ENCODE measurements at places on chromosomes 11 and 22.

- DNase-seq = no peak
Observed at GRCh38 chr11:61883327-61883726, 8.0 kb downstream of the FADS3 start.

DNA sequence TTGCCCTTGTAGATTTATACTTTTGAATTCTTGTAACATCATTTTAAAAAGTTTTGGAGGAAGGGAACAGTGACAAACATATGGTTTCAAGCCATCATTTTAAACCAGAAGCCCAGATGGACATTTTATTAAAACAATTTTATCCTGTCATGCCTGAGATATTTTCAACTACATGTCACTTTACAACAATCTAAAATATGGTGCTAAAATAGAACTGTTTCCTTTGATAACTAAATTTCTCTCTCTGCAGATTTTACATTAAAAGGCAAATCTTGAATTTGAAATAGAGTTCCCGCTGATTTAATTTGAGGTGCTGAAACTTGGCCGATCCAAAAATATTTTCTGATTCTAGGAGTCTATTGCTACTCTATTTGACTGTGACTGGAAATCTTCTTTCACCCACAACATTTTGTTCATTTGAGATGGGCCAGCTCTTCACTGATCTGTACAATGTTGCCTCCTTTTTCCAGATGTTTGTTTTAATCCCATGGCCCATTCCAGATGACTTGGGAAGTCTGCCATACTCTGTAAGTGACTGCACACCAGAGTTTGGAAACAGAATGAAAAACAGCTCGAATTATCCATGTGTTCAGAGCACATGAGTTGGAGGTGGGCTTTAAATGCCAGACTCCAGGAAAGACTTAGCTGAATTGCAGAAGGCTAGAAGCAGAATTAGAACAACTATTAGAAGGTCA, 402.5 kb downstream of the TMEM135 start:
- DNase-seq = no peak

- no peak for DNase-seq
Observed at GRCh38 chr22:27757928-27758525, 43.5 kb downstream of the MN1 start.

GRCh38 chr11:116680349-116681125, 92.2 kb downstream of the BUD13 start:
- no peak for DNase-seq

- DNase-seq = no peak
Observed at GRCh38 chr11:104844451-104844850, 53.8 kb downstream of the CASP12 start.

GRCh38 chr22:41436322-41437113, 10.1 kb downstream of the TOB2 start:
- DNase-seq = no peak

- DNase-seq = no peak
Observed at GRCh38 chr22:48650323-48651035, 1177.2 kb downstream of the BRD1 start.

GRCh38 chr11:23311986-23312940, 452.0 kb upstream of the CCDC179 start:
- no peak for DNase-seq

GRCh38 chr22:45527456-45527855, 24.8 kb downstream of the FBLN1 start:
- no peak for DNase-seq

GRCh38 chr11:93287434-93287833, 43.1 kb upstream of the DEUP1 start:
- no peak for DNase-seq

DNA sequence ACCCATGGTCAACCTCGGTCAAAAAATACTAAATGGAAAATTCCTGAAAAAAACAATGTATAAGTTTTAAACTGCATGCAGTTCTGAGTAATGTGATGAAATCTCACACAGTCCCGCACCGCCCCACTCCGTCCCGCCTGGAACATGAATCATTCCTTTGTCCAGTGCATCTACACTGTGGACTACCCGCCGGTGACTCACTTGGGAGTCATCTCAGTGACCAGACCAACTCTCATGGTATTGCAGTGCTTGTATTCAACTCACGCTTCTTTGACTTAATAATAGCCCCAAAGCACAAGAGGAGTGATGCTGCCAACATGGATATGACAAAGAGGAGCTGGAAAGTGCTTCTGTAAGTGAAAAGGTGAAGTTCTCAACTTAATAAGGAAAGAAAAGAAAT, 48.8 kb downstream of the ARHGAP32 start:
- DNase-seq = no peak

DNA sequence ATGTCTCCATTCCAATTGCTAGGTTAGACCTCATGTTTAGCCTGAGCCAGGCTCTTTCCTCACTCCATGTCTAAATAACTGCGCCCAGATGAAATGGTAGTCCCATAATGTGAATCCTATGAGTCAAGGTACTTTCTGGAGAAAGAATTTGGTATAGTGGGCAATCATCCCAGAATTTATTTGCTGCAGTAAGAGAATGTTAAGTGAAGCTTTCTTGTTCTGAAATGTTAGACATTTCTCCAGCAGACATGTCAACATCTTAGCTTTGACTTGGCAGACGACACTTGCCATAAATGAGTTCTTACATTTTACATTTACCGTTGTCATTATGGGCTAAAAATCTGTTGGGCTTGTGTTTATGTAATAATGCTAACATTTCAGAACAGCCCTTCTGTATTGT, 165.2 kb downstream of the PGR start:
- no peak for DNase-seq

DNA sequence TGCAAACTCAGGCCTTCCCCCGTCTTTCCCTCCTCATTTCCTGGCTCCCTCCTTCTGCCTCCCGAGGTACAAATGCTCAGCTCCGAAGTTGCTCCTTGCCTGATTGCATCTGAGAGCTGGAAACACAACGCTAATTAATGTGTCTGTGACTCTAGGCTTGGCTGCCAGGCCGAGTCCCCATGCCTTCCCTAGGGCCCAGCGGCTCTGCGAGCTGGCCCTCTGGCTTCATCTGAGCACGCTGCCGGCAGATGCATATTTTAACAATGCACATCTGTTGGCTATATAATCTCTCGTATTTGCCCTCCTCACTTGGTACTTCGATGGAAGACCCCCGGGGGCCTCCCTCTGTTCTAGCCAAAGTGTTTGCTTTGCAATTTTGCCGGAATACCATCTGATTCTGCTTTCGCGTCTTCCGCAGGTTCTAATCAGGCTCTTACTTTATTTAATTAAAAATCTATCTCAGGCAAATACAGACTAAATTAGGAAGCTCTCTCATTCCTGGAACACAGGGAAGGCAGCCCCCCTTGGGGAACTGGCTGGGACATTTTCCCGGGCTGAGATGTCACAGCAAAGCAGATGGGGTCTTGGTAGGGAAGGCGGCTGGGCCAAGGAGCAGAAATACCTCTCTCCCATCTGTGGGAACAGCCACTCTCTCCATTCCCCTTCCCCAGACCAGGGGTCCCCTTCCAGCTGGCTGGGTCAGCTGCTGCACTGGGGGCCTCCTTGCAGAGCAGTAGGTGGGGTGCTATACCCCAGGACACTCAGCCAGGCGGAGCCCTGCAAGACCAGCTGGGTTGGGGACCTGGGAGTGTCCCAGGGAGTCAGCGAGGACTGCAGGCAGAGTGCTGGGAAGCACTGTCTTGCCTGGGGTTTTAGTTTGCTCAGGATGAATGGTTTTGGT, 162.8 kb downstream of the ST3GAL4 start:
- DNase-seq = no peak

DNA sequence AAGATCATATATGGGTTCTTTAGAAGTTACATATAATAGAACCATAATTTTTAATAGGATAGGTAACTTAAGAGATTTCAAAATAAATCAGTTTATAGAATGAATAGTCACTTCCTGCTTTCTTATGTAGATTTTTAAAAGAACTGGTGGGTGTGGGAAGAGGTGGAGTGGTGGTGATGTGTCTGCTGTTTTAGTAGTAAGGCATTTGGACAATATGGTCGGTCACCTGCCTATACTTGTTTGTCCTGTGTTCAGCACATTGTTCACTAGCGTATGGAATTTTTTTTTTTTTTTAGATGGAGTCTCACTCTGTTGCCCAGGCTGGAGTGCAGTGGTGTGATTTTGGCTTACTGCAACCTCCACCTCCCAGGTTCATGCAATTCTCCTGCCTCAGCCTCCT, 39.3 kb downstream of the CCDC81 start:
- DNase-seq = no peak

- no peak for DNase-seq
Observed at GRCh38 chr11:124896071-124896750, 1.5 kb downstream of the ROBO4 start.

- DNase-seq = no peak
Observed at GRCh38 chr11:24155792-24156191, 341.1 kb upstream of the LUZP2 start.

GRCh38 chr11:62472063-62472884, 53.4 kb downstream of the SCGB1A1 start:
- DNase-seq = no peak

- DNase-seq = no peak
Observed at GRCh38 chr22:26066534-26066933, 102.7 kb upstream of the SEZ6L start.

GRCh38 chr11:8838248-8838647, 72.7 kb upstream of the AKIP1 start:
- DNase-seq = no peak

DNA sequence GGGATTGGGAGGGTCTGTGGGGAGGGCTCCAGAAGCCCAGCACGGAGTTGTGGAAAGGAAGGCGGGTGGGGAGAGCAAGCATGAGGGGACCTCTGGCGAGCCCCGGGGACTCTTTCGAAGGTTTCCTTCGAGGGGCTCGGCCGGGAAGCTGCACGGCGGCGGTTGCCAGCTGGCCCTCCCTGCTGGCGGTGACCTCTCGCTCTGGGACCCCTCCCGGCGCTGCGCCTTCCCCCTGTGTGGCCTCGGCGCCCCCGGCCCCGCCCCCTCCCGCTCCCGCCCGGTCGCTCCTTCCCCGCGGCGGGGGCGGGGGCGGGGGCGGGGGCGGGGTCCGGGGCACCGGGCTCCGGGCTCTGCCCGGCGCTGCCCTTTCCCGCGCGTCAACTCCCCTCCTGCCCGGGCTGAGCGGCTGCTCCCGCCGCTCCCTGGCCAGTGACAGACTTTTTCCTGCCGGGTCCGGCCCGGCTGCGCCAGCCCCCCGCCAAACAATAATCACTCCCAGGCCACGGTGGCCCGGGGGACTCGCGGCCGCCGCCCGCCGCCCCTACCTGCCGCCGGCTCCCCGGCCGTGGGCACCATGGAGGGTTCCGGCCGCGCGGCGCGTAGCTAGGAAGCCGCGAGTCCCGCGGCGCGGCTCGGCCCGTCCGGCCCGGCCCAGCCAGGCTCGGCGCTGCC, 941 bp downstream of the CLCF1 start:
- no peak for DNase-seq

DNA sequence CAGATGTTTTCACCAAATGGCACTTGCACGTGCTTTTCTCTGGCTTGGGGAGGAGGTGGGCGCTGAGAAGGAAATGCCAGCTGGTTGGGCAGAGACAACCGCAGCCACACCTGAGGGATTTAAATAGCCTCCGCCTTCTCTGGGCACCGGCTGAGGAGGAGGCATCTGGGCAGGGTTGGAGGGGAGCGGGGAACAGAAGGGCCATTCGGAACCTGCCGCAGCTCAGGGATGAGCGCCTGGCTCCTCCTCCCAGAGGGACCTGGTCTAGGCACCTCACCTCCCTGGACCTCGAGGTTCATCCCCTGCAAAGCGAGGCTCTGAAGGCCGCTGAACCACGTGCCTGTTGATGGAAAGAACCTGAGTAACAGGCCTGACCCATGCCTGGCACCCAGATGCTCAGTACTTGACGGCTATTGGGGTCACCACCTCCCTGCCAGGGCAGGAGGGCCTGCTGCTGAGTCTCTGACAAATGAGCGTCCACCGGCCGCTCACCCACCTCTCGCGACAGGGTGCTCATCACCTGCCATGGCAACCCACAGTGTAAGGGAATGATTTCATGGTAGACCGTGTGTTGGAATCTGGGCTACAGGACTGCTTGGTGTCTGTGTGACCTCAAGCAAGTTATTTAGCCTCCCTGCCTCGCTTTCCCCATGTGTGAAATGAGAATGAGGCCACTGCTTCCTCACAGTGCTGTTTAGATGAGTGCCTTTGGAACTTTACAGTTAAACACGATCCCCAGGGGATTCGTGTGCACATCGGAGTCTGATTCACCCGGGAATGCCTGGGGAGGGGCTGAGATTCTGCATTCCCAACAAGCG, 2.0 kb upstream of the KDELR3 start:
- DNase-seq = no peak

DNA sequence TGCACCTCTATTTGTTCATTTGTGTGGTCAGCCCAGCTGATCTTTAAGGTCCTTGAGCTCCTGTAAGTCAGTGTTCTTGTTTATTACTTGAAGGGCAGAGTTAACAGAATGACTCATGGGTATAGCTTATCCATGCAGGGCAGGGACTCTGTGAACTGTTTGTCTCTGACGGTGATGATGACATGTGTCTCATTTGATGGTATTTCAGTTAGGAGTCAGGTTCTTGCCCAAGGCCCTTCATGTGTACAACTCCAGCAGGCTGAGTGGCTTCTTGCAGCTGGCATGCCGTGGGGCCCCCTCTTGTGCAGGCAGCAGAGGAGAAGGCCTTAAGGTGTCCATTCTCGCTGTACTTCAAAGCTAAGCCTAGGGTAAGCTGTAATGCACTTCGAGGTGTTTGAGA, 165.1 kb downstream of the DBX1 start:
- DNase-seq = no peak

DNA sequence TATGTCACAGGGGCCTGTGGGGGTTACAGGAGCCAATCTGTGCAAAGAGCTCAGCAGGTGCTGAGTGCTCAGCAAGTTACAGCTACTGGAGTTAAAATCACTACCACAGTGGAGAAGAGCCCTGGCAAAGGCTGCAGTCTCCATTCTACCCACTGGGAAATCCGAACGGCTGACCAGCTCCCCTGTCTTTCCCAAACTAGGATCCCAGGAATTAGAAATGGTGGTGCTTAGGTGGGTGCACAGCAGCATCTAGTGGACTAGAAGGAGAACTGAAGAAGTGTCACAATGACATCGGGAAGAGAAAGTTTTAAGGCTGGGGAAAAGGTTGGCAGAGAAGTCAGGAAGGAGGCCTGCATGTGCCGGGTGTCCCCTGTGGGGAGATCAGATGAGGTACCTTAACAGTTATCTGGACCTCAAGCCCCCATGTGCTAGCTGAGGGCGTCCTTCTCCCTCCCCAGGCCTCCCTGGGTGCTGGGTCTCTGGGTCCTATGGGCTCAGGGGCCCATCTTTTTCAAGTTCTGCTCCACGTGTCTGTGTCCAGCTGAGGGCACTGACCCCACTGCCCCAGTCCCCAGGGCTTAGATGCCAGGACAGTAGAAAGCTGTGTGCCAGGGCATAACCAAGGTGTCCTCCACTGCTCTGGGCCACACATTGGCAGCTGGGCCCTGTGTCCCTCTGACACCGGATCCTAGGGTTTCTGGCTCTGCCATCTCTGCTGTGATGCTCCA, 1.9 kb downstream of the PIWIL3 start:
- DNase-seq = no peak

- no peak for DNase-seq
Observed at GRCh38 chr11:47111318-47111804, 65.3 kb downstream of the ARFGAP2 start.

- DNase-seq = no peak
Observed at GRCh38 chr22:20188567-20188877, 37.7 kb upstream of the CCDC188 start.

DNA sequence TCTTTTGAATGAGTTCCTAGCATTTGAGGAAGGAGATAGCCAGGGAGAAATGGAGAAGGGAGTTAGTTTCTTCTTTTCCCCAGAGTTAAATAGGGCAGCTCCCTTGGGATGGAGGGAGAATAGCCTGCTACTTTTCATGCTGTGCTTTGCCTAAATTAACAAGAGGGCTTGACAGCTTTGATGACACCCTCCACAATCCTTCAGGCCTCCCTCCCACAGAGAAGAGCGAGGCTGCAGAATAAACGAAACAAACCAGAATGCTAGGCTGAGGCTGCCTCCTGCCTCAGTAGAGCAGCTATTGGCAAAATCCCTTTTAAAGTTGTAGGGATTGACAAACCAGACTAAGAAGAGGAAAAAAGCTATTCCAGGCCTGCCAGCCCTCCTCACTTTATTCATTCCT, 94.6 kb downstream of the C11orf58 start:
- DNase-seq = no peak
